Frontal cortex (tissue), 4 donors: ENCODE measurements at places on chromosomes 2 and 18. TPM values are rescaled to one million over a fixed set of nuclear protein-coding genes. Genes with fewer than 3 reads are reported as not detected.

Gene EPAS1
- total RNA-seq: 3.7 TPM

Gene CHN1
- total RNA-seq: 57.1 TPM

Gene GPR155
- 14.7 TPM for total RNA-seq

Gene SAG
- total RNA-seq: 0.82 TPM

Gene RPRM
- total RNA-seq: 154 TPM

Gene EML6
- total RNA-seq: 5.3 TPM

Gene TRAPPC12
- total RNA-seq: 55.8 TPM

Gene PMAIP1
- total RNA-seq: 0.82 TPM

Gene COL5A2
- total RNA-seq: 19.2 TPM

Gene TXNDC9
- 51.8 TPM for total RNA-seq
